ENCODE measurements at places on chromosomes 16 and 17.

- no peak for DNase-seq
These were observed 269.0 kb downstream of the ABCC12 start for GRCh38 chr16:47886631-47887415.

- DNase-seq, result no peak
These were observed 257.2 kb upstream of the ASIC2 start for GRCh38 chr17:33550261-33550660.

- no peak for DNase-seq
These were observed 7.8 kb upstream of the SLC38A10 start for GRCh38 chr17:81302861-81303333.

GRCh38 chr16:48300391-48300856, 53.1 kb upstream of the ABCC11 start:
- DNase-seq, result no peak

DNA sequence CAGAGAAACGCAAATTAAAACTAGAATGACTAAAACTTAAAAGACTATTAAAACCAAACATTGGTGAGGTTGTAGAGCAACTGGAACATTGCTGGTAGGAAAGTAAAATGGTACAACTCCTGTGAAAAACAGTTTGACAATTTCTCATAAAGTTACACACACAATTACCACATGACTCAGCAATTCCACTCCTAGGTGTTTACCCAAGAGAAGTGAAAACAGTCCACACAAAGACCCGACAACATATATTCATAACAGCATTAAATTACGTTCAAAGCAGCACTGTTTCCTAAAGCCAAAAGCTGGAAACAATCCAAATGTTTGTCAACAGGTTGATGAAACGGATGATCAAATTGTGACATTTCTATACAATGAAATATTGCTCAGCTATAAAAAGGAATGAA, 26.5 kb upstream of the ALOX12 start:
- DNase-seq, result no peak

DNA sequence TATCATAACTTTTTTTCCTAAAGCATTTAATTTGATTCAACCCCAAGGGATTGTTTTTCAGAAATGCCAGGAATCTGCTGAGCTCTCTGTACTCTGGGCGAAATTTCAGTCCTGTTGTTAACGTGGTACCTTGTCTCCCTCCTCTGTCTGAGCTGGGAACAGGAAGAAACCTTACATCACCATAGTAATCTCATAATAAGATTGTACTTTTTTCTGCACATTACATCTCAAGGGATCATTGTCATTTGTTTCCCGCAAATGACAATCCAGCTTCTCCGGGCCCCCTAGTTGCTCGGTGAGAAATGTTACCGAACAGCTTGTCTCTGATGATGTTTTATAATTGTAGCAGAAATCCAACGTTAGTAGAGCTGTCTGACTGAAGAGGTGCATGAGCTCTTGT, 152.7 kb upstream of the ERCC4 start:
- no peak for DNase-seq

DNA sequence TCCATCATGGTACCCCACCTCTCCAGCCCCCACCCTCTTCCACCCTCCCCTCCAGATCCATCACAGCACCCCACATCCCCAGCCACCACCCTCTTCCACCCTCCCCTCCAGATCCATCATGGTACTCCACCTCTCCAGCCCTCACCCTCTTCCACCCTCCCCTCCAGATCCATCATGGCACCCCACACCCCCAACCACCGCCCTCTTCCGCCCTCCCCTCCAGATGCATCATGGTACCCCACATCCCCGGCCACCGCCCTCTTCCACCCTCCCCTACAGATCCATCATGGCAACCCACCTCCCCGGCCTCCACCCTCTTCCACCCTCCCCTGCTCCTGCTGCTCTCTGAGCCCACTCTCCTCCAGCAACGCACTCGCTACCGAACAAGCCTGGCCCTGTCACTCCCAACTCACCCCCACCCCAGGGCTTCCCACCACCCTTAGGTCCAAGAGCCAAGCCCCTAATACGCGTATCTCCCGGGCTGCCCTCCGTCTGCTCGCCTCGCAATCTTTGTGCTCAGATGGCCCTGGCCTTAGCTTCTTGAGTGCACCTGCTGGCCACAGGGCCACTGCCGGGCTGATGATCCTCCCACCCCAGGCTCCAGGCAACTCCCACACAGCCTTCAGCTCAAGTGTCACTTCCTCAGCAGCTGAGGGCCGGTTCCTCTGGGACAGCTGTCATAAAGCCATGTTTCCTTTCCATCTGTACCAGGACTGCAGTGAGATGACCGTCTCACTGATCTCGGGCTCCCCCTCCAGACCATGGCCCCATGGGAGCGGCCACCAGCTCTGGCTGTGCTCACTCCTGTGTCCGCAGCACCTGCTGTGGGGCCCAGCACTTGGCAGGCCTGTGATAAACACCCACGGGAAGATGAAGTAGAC, 25.5 kb downstream of the KDM8 start:
- no peak for DNase-seq

DNA sequence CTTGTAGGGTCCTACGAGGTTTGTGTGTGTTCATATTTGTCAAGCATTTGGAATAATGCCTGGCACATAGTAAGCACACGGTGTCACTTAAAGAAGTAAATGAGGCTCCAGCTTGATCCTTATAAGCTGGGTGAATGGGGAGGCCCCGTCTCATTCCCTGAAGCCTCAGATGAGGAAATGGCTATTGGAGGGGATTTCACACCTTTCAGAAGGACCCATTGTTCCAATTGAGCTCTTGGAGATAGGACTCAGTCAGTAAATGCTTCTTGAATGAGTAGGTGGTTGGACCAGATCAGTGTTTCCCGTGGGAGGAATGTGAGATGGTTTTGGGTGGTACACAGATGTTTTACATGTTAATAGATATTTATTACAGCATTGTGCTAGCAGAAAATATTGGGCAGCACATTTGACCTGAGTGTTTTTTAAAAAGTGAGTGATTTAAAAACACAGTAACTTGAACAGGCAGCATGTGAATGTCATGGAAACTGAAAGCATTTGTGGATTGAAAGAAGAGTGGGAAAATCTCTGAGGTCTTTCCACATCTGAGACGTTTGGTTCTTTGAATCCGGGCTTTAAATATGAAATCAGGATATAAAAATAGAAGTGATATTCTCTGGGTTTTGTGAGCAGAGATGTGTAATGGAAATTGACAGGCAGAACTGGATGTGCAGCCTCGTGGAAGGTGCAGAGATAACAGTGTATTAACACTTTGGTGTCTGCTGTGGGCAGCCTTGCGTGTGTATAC, 36.4 kb upstream of the ARHGAP17 start:
- no peak for DNase-seq

DNA sequence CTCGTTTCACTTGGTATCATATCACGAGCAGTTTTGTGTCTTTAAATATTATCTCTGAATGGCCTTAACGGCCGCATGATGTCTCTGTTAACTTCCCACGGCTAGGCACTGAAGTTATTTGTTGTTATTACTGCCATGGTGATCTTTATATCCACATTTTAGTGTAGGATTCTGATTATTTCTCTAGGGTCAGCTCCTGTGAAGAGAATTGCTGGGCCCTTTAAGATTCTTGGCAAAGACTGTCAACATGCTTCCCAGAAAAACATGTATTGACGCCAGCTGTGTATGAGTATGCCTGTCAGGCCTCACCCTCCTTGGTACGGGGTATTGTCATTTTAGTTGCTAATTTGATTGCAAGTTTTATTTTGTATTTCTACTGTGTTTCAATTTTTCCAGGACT, 263.5 kb downstream of the SNX29 start:
- DNase-seq, result no peak

DNA sequence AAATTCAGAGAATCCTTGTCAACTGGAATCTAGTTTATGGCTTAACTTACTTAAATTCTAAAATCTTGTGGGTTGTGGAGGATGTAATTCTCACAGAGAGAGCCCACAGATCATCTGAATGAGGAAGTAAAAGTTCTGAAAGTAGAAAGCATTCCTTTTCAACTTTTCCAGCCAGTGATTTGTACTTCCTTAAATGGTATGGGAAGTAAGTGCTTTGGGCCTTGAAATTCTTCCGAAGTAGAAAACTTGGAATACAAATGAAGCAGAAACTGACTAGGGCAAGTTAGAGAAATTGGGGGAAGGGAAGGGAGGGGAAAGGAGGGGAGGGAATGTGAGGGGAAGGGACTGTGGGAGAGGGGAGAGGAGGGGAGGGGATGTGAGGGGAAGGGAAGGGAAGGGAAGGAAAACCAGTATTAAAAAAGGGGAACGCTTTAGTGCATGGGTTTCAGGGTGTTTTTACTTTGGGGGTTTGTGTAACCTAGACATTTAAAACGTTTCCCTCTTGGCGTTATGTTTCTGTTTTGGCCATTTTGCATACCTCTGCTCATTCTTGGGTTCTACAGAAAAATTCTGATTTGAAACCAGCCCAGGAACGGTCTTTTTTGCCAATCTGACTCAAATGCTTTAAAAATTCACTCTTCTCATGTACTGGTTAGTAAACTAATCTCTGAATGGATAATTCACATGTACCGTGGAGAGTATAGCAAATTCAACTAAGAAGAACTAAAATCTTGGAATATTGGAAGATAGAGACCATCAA, 15.5 kb upstream of the SNTB2 start:
- no peak for DNase-seq

DNA sequence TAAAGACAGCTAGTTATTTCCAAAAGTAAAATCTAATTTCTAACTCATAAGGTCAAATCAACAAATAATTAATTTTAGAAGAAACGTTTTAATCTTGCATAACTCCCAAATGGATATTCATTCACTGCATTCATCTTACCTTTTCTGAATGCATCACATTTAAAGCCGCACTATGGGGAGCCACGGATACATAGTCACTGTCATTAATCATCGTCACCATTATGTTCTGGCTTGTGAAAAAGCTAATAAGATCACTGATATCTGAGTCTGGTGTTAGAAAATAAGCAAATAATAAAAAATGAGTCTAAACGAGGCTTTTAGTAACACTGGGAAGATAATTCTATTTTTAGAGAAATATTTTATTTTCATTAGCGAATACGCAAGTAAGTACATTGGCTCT, 42.4 kb upstream of the ABCA10 start:
- no peak for DNase-seq

DNA sequence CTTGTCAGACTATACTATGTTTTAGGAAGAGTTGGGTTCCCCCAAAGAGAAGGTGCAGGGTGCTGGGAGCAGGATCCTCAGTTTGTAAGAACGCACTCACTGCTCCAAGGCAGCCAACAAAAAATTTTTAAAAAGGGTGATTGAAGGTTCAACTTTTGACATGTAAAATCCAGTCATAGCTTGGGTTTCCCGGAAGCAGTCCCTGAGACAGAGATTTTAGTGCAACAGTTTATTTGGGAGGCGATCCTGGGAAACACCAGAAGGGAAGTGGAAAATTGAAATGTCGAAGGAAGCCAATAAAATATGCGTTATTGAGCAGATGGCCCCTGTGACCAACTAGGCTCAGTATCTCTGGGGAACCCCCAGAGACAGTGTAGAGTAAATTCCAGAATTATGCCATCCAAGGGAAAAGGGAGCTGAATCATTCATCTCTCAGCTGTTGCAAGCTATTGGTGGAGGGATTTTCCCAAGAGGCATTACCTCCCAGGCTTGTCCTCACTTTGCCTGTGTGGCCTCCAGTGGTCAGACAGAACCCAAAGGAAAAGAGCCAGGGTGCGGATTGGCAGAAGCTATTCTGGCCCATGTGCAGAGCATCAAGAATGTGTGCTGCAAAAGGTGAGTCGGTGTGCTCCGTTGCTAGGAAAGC, 72.9 kb downstream of the HS3ST3B1 start:
- DNase-seq, result no peak

GRCh38 chr17:68941761-68942160, 13.4 kb downstream of the ABCA8 start:
- DNase-seq, result no peak
